ENCODE measurements at places on chromosomes 1 and 21.

- DNase-seq, result no peak
Measured at GRCh38 chr21:15363921-15364320, 299.1 kb upstream of the NRIP1 start.

DNA sequence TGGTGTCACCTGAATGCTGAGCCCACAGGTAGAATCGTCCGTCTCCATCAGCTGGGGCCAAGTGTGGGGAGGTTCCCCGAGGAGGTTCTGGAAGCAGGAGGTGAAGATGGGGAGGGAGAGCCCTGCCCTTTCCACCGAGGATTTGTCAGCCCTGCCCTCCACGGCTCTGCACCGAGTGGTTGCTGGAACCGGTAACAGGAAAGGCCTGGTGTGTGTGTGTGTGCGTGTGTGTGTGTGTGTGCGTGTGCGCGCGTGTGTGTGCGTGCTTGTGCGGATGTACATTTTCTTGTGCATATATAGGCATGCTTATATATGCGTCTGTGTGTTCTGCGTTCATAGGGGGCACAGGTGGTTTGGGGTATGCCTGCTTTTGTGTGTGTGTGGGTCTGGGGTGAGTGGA is 3.5 kb downstream of the NBL1 start:
- no peak for DNase-seq

DNA sequence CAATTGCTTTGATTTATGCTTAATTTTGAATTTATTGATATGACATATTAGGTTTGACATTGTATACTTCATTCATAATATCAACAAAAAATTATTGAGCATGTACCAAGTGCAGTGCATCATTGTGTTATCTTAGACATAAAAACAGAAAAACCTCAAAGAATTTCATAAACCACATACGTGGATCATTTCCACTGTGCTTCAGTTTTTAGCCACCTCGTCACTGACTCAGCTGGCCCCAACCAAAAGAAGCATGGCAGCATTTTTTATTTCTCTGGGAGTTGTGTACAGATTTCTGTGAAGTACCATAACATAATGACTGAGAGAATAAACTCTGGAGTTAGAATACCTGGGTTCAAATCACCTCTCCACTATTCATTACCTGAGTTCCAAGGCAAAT is 95.6 kb upstream of the C1orf87 start:
- DNase-seq, result no peak

DNA sequence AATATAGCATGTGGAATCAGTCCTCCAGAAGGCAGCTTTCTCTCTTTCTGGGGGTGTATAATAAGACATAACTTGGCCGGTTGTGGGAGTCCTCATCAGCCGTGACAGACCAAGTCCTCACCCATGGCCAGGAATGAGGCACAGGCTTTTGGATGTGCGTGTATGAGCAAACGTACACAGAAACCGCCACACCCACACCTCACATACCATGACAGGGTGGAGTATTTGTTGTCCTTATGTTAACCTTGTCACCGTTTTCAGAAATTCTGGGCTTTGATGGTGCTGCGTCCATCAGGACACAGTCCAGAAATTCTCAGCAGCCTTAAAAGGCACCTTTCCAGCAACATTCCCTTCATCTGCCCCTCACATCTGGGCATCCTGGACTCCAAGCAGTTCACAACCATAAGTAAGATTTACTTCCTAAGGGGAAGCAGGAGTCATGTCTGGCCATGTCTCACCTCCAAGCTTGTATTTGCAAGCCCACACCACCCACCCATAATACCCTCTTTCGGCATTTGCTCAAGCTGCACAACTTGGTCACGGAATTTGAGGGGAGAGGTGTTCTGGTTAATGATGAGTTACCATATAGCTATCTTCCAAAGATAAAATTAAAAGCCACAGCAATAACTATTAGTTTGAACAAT is 12.4 kb downstream of the C1orf116 start:
- no peak for DNase-seq

- DNase-seq, result no peak
Measured at GRCh38 chr1:33719326-33719725, 144.6 kb upstream of the HMGB4 start.

DNA sequence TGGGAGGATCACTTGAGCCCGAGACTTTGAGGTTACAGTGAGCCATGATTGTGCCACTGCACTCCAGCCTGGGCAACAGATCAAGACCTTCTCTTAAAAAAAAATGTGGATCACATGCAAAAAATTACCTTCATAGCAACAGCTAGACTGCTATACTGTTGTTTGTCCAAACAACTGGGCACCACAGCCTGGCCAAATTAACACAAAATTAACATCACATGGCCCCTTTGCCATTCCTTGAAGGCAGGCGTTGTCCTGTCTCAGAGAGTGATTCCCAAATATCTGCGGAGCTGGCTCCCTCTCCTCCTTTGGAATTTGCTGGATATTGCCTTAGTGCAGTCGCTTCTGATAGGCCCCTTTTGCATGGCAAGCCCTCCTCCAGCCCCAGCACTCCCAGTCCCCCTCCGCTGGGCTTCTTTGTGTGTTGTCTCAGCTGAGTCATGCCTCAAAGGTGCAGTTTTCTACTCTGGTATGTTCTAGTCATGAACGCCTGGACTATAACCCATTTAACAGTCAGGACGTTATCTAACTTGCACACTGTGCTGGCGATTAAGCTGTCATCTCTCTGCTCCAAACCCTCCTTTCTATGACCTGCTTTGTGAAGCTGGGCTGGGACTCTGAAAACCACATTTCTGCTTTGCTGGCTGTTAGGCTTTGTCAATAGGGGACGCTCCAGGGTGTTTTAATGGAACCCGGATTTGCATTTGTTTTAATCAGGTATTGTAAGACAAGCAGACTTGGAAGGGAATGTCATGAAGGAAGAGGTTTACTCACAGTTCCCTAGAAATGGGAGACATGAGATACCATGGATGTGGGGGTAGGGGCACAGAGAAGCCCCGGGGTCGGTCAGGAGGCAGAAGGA is 20.1 kb upstream of the HPCAL4 start:
- no peak for DNase-seq

DNA sequence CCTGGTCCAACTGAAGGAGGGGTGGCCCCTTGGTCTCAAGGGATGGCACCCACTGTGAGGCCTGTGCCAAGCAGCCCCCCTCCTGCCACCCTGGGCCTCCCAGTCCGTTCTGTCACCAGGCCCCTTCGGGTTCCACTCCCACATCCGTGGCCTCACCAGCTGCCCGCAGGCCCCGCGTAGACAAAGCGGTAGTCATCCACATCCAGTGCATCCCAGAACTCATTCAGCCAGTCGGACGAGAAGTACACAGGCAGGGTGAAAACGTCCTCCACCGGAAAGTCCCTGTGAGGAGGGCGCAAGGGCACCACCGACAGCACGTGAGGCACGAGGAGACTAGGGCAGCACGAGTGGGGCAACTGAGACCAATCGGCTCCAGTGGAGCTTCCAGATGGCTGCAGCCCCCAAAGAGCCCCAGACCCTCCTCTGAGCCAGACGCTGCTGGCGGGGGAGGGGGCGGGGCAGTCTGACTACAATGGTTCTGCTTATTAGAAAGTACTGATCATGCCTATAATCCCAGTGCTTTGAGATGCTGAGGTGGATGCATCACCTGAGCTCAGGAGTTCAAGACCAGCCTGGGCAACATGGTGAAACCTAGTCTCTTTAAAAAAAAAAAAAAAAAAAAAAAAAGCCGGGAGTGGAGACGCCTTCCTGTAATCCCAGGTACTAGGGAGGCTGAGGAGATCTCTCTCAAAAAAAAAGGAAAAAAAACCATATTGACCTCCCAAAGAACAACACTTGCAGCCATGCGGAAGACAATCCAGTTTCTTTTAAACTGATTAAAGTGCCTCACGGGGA is 1.2 kb downstream of the JMJD4 start:
- no peak for DNase-seq

DNA sequence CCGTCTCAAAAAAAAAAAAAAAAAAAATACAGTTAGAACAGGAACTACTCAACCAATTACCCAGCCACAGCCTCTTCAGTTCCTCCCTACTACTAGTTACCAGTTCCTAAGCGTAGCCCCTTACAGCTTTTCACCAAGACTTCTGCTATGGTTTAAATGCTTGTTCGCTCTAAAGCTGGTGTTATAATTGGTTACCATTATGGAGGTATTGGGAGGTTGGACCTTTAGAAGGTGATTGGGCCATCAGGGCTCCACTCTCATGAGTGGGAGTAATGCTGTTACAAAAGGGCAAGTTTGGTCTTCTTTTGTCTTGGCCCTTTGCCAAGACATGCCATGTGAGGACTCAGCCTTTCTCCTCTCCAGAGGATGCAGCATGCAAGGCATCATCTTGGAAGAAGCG is 3.0 kb upstream of the SMPDL3B start:
- no peak for DNase-seq

DNA sequence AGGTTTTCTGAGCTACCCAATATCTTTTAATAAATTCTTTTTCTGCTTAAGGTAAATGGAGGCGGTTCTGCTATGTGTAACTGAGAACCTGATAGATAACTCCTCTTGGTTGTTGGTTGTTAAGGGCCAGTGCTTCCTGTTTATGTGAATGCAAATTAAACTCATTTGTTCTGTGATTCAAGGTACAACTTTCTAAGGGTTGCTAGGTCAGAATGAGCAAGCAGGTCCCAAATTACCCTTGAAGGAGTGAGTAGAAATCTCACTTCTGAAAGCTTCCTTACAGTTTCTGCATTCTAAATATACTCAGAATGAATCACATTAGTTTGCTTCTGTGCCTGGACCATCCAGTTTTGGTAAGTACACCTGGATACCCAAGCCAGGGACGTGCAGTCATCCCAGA is 15.5 kb upstream of the FAM78B start:
- DNase-seq, result no peak

DNA sequence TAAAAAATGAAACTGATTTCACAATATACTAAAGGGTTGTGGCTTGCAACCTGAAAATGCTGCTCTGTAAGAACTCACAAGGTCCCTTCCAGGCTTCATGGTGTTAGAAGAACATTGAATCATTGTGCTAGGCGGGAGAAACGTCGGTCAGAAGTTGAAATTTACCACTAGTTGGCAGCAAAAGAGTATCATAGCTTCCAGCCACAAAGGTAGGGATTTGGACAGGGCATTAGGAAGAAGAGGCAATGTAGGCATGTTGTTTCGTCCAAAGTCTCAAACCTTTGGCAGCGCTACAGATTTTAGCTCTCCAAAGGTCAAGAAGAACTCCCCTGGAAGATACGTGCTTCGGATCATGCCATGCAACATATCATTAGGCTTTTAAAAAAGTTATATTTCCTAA is 62.5 kb upstream of the ZP4 start:
- DNase-seq, result no peak

DNA sequence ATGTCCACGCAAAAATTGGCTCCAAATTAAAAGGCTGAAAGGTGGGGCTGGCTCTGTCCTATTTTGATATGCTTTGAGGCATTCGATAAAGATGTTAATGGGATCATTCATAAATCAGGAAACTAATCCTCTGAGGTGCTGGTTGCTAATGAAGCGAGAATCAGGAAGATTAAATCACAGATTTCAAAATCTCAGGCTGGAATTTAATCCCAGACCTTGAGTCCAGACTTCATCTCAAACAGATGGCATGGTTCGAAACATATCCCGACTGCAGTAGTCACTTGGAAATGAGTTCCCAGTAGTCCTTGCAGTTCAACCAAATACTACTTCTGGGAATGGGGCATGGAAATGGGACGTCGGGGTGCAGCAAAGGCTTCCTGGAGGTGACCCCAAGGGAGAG is 4.5 kb upstream of the KLF17 start:
- no peak for DNase-seq

- no peak for DNase-seq
Measured at GRCh38 chr1:221098471-221099405, 219.5 kb downstream of the HLX start.

DNA sequence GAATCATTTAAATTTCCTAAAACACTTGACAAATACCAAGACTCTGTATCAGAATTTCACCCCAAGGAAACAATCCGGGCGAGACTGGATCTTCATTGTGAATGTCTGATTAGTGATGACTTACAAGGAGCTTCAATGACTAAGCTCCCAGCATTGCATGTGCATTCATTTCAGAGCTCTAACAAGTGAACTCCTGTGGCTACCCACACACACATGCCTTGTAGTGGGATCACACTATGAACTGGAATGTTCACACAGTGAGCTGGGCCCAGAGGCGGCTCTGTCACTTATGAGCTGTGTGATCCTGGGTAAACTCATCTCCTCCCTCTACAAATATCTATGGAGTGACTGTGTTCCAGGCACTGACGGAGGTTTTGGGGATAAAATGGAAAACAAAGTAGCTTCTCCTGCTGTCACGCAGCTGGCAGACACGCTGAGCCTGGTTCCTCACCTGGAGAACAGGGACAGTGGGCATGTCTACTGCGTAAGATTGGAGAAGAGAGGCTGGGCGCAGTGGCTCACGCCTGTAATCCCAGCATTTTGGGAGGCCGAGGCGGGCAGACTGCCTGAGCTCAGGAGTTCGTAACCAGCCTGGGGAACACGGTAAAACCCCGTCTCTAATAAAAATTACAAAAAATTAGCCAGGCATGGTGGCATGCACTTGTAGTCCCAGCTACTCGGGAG is 56.9 kb downstream of the CLSTN1 start:
- no peak for DNase-seq

GRCh38 chr21:20662514-20662913 is 335.7 kb upstream of the NCAM2 start:
- no peak for DNase-seq

DNA sequence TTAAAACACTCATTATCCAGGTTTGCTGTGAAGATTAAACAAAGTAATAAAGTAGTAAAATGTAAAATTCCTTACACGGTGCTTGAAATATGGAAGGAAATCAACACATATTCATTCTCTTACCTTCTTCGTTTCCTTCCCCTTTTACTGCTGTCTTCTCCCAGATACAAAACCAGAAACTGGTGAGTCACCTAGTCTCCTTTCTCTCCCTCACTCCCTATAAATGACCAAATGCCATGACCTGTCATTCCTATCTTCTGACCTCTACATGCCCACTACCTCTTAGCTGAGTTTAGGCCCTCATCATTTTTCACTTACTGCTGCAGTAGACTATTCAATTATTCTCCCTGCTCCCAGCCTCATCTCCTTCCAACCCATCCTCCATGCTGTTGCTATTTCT is 4.3 kb upstream of the NR1I3 start:
- DNase-seq, result no peak

GRCh38 chr1:209375671-209376365 is 207.7 kb upstream of the CAMK1G start:
- no peak for DNase-seq

- no peak for DNase-seq
Measured at GRCh38 chr1:11784993-11785769, 20.6 kb downstream of the MTHFR start.

DNA sequence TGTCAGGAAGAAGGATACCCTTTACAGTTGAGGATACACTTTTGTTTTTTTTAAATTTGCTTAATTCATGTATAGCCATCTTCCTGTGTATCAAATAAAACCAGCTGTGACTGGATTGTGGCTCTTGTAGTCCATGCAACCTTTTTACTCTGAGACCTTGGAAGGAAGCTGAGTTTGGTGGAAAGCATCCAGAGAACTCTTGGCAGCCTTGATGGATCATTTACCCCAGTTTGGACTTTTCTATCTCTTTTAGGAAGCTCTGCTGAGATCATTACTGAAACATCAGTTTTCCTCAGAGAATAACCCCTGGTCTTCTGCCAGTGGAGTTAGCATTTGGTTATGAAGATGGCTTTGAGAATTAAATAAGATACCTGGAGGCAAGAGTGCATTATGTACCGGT is 21.2 kb upstream of the APOBEC4 start:
- no peak for DNase-seq

GRCh38 chr1:77424236-77424635 is 142.4 kb downstream of the AK5 start:
- DNase-seq, result no peak

Measured in activated T-helper 1 cell treated with anti-CD3 and anti-CD28 coated beads, Interleukin-2, amount 50 U/mL, for 16 hours (primary cell).